ENCODE measurements at places on chromosomes 6 and 20.

- ATAC-seq = no peak
These were observed 109.5 kb upstream of the CLDN20 start for GRCh38 chr6:155154158-155154830.

GRCh38 chr20:4101910-4102309 lies 86.6 kb upstream of the RNF24 start:
- no peak for ATAC-seq

DNA sequence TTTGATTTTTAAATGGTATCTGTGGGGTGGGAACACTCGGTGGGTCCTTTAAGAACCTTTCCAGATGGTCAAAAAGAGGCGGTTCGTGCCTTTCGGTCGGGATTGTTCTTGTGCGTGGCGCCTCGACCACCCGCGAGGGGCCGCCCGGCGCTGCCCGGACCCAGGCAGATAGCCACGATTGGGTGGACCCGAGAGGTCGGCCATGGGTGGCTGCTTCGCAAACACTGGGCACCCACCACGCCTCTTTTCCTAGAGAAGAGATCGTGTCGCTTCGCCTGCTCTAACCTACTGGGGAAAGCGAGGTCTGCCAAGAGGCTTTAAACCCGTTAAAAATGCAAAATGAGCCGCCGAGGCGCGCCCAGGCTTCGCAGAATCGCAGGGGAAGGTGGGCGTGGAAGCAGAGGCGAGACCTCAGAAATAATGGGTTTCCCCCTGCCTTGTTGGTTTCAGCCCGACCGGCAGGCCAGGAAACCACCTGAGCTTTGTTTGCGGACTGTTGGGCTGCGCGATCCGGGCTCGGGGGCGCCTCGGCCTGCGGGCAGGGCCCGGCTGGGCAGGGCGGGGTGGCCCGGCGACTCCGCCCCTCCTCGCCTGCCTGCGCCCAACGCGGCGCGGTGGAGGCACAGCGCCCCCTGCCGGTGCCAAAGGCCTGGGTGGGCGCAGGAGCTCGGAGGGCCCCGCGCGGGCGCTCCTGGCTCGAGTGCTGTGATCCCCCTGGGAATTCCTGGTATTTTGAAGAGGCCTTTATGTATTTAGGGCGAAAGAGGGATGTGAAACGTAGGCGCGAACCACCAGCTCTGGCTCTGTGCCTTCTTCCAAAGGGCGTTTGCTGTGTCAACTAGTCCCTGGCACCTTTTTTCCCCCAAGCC lies 1.6 kb downstream of the MARCKS start:
- ATAC-seq = peak; percentile 92

GRCh38 chr20:42123981-42124473 lies 505.9 kb upstream of the CHD6 start:
- ATAC-seq = no peak

- ATAC-seq = no peak
These were observed 111.7 kb downstream of the FAM50B start for GRCh38 chr6:3960754-3961361.

DNA sequence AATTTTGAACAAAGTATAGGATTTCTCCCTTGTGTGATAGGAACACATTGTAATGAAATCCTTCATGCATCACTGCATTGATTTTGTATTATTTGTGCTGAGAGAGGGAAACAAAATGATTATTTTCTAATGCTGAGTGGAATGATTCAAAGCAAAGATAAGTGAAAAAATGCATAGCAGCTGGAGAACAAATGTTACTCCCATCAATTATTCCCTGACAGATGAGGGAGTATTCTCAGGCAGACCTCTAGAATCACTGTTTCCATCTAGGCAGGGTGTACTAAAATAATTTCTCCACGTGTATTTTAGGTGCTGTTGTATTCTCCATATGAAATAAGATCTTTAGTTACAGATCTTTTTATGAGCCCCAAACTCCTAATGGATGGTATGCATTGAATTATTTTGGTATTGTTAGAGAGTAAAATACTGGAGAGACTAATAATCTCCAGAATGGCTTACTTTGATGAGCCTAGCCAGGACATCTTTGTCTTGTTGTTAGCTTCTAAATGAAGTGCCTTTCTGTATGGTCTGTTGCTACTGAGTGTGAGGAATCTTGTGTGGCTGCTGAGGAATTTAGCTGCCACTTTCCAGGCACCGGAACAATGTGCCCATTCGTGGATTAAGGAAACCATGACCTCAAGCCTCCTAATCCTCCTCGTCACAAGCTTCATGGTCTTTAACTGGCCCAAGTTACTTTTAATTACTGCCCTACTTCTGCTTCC lies 39.6 kb downstream of the RNF217 start:
- no peak for ATAC-seq

GRCh38 chr6:109655761-109656262 lies 35.2 kb downstream of the AK9 start:
- ATAC-seq = no peak

- ATAC-seq = no peak
These were observed 19.5 kb upstream of the SRSF3 start for GRCh38 chr6:36574679-36575078.

DNA sequence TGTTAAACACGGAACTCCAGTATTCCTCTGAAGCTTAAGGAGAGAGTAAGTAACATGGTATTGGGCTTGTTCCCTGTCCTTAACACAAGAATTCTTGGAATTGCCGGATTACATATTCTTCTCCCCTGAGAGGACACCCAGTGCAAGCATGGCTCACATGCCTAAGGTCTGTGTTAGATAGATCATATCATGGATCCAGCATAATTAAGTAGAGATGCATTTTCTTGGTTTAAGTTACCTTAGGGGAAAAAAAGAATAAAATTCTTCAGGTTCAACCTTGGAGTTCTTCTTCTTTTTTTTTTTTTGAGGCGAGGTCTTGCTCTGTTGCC lies 53.9 kb downstream of the AKAP12 start:
- no peak for ATAC-seq

DNA sequence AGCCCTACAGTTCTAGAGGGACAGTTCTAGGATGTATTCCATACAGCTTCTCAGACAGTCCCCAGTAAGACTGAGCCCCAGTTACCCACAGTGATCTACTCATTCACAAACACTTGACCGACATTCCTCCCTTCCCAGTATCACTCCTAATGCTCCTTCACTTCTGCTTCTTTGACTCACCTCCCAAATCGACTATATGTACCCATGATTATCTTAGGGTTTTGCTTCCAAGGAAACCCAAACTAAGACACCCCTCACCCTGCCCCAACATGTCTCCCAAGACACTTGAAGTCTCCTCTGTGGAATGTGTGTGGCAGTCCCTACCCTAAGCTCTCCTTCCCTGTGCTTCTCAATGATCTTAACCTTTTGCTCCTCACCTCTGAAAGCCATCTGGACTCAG lies 23.6 kb upstream of the TGM6 start:
- ATAC-seq = peak; percentile 36

- no peak for ATAC-seq
These were observed 151.7 kb downstream of the THBS2 start for GRCh38 chr6:169101981-169102380.

DNA sequence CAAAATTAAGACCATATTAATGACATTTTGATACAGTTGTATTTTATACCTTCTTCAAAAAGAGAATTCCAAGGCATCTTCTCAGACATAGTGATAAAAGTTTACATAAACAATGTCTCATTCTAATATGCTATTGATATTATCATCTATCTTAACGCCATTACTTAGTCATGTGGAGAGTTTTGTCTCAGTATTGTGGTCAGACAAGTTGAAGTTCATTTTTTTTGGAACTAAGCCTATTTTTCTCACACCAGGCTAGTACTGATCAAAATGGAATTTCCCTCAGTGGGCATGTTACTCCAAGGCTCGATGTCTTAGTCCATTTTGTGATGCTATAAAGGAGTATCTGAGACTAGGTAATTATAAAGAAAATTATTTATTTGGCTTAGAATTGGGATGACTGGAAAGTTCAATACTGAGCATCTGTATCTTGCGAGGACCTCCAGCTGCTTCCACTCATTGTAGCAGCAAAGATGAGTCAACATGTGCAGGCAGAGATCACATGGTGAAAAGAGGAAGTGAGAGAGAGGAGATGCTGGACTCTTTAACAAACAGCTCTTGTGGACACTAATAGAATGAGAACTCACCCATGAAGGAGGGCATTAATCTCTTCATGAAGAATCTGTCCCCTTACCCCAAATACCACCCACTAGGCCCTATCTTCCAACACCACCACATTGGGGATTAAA lies 825.5 kb upstream of the MANEA start:
- ATAC-seq = peak; percentile 62

- no peak for ATAC-seq
These were observed 316.8 kb downstream of the TFAP2C start for GRCh38 chr20:56945901-56946300.

- no peak for ATAC-seq
These were observed 511.0 kb downstream of the CDKAL1 start for GRCh38 chr6:21045135-21045700.

DNA sequence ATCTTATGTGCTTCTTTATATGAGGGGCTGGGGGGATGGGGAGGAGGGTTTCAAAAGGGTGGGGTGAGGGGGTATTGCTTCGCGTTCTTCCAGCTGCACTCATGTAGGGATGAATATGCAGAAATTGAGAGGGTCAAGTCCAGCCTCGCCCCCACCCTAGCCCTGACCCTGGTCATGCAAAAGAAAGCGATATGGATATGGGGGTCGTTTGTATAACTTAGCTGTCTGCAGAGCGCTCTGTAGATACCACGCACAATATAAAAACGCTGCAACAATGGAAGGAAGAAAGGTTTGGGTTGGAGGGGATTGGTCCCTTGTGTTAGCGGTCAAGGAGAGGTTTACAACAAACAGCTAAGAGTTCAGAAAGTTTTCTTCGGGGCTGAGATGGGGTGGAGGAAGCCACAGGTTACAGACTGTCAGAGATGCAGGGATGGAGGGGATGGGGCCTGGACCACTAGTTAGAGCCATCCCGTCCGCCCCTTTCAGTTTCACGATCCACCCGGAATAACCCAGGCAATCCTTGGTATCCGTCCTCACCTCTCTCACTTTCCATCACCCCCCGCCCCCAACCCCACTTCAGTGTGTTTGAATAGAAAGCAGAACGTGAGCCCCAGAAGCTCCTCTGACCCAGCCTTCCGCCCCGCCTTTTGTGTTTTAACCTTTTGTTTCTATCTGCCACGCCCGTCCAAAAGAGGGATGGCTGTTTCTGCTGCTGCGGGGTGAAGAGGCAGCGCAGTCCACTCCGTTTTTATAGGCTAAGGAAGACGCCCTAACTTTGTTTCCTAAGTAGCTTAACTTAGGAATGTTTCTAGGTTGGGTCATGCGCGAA lies 73.5 kb downstream of the SOX4 start:
- ATAC-seq = no peak

DNA sequence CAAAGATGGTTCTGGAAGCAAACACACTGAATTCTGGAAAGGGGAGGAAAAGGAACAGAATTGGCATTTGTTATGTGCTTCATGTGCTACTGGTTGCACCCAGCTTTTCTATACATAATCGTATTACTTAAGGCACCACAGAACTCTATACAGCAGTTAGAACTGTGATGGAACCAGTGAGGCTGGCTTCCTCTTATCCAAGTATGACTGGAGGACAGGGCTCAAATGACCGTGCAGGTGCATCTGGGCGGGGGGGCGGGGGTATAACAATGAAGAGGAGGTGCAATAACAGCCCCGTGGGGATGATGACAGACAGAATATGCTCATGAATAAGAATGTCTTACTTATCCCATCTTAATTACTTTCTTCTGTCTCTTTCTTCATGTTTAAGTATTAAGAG lies 144.2 kb downstream of the BTBD9 start:
- ATAC-seq = peak; percentile 60

DNA sequence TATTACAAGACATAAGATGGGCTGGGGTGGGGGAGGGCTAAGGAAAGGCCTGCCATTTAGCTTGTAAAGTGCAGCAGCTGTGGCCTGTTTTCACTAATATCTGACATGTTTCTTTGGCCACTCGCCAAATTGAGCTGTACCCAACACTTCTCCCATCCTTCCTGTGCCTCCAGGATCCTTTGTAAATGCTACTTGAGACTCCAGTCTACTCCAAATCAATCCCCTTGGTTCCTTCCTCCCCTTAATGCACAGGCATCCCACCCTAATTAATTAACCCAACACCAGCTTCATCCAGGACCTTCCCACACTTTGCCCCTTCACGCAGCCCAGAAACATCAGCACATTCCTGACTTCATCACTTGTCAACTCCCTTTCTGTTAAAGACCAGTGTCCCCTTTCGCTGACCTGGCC lies 55.0 kb upstream of the TCF21 start:
- ATAC-seq = no peak

DNA sequence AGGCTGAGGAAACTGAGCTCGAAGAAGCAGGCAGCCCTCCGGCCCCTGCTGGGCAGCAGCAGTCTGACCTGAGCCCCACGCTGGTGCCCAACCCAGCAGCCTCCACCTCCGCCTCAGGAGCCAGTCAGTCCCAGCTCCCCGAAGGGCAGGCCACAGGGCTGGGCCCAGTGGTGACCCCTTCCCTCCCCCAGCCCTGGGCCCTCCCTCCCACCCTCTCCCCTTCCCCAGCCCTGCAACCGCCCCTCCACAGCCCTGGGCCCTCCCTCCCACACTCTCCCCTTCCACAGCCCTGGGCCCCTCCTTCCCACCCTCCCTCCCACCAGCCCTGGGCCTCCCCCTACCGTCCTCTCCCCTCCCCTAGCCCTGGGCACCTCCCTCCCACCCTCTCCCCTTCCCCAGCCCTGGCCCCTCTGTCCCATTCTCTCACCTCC lies 115.0 kb downstream of the TAF4 start:
- ATAC-seq = no peak
